Fibroblast of lung (primary cell): ENCODE measurements at places on chromosomes 6 and 20. TPM values are rescaled to one million over a fixed set of nuclear protein-coding genes. Genes with fewer than 3 reads are reported as not detected.

Gene ADGRF5
- under 0.01 and 0.26 TPM in 2 replicates for total RNA-seq

Gene MAFB
- total RNA-seq = 3.0 and 7.7 TPM in 2 replicates

Gene OPRL1
- total RNA-seq = 2.6 and 4.1 TPM in 2 replicates

Gene VIP
- total RNA-seq = not detected in 2 replicates

Gene SLA2
- total RNA-seq = not detected in 2 replicates

Gene PRL
- not detected in 2 replicates for total RNA-seq

Gene EDN1
- total RNA-seq = 0.17 and 0.26 TPM in 2 replicates

Gene TCF21
- total RNA-seq = 8.2 and 11.1 TPM in 2 replicates

Gene KIAA0408
- 1.3 and 2.8 TPM in 2 replicates for total RNA-seq

Gene SH3BGRL2
- total RNA-seq = 3.3 and 4.3 TPM in 2 replicates

Gene ITPR3
- total RNA-seq = 19.3 and 43.4 TPM in 2 replicates

Gene SMPDL3A
- total RNA-seq = 19.8 and 51.4 TPM in 2 replicates

Gene VGLL2
- total RNA-seq = not detected in 2 replicates

Gene PSMB9
- 54.7 and 64.4 TPM in 2 replicates for total RNA-seq

Gene SLC17A1
- not detected in 2 replicates for total RNA-seq

Gene PRRT1
- total RNA-seq = 0.26 and 0.33 TPM in 2 replicates

Gene TXLNB
- total RNA-seq = 1.2 and 1.5 TPM in 2 replicates

Gene NMBR
- under 0.01 TPM in 1 of 2 replicates, not detected in the other for total RNA-seq

Gene AKAP7
- 5.8 and 7.7 TPM in 2 replicates for total RNA-seq

Gene HTR1B
- total RNA-seq = 0.17 TPM in 1 of 2 replicates, not detected in the other

Gene RWDD2A
- total RNA-seq = 3.6 and 4.6 TPM in 2 replicates

Gene SFTA2
- total RNA-seq = not detected in 2 replicates

Gene WFDC10B
- total RNA-seq = not detected in 2 replicates

Gene ENPP5
- 2.3 and 2.5 TPM in 2 replicates for total RNA-seq

Gene OR2H1
- total RNA-seq = not detected in 2 replicates

Gene TASP1
- 6.3 and 6.7 TPM in 2 replicates for total RNA-seq

Gene RIN2
- 41.3 and 61.4 TPM in 2 replicates for total RNA-seq

Gene TINAG
- not detected in 2 replicates for total RNA-seq

Gene CDSN
- total RNA-seq = not detected in 2 replicates

Gene SMIM28
- not detected in 2 replicates for total RNA-seq

Gene PRICKLE4
- total RNA-seq = 0.26 TPM in 1 of 2 replicates, not detected in the other
